ENCODE measurements at places on chromosomes 7 and 10.

- DNase-seq = no peak
Measured at GRCh38 chr10:100364735-100365391, 17.8 kb downstream of the SCD start.

GRCh38 chr7:22867589-22867988 lies 44.9 kb upstream of the TOMM7 start:
- DNase-seq = no peak

DNA sequence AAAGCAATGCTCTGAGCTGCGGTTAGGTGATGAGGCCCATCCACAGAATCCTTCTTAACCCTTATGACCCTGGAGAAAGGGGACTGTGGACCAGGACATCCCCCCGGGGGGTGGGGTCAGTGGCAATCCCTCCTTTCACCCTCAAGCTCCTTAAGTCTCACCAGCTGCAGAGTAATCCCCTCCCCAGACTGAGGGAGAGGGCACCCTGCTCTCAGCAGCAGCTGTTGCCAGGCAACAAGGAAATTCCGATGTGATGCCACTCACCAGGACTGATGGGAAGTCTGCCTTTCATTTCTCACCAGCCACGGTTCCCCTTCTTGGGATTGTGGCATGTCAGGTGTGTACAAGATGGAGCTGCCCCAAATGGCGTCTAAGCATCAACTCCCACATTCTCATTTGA lies 129.6 kb downstream of the DOCK1 start:
- DNase-seq = no peak

GRCh38 chr7:26406433-26406832 lies 114.8 kb downstream of the SNX10 start:
- DNase-seq = no peak

GRCh38 chr7:38870147-38870546 lies 38.8 kb downstream of the VPS41 start:
- DNase-seq = no peak

DNA sequence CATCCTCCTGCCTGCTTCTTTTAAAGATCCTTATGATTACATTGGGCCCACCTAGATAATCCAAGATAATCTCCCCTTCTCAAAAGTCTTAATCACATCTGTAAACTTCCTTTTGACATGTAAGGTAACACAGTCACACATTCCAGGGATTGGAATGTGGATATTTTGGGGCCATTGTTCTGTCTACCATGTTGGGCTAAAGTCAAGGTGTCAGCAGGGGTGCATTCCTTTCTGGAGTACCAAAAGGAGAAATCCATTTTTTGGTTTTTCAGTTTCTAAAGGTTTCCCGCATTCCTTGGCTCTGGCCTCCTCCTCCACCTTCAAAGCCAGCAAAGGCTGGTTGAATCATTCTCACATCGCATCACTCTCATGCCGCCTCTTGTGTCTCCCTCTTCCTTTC lies 197.6 kb upstream of the NFE2L3 start:
- no peak for DNase-seq

DNA sequence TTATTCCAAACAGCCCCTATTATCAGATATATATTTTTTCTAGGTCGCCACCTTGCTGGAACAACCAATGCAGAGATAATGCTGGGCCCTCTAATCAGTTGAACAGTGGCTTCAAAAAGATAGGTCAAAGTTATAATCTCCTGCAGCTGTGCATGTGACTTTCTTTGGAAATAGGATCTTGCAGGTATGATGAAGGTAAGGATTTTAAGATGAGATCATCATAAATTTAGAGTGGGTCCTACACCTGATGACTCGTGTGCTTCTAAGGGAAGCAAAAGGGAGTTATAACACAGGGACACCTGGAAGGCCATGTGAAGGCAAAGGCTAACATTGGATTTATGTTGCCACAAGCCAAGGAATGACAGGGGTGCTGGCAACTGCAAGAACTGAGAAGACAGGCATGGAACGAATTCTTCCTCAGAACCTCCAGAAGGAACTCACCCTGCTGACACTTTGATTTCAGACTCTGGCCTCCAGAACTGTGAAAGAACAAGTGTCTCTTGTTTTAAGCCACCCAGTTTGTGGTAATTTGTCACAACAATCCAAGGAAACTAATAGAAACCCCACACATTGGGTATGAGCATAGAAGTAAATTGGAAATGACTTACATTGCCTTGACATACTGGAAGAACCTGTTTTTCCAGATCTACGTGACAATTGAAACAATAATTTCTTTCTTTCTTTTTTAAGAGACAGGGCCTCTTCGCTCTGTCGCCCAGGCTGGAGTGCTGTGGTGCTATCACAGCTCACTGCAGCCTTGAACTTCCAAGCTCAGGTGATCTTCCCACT lies 34.4 kb downstream of the CCDC71L start:
- DNase-seq = no peak

- DNase-seq = peak; percentile 60
Measured at GRCh38 chr10:18665815-18666558, 6.8 kb downstream of the ARL5B start.

GRCh38 chr10:74763934-74764591 lies 62.3 kb upstream of the KAT6B start:
- no peak for DNase-seq

DNA sequence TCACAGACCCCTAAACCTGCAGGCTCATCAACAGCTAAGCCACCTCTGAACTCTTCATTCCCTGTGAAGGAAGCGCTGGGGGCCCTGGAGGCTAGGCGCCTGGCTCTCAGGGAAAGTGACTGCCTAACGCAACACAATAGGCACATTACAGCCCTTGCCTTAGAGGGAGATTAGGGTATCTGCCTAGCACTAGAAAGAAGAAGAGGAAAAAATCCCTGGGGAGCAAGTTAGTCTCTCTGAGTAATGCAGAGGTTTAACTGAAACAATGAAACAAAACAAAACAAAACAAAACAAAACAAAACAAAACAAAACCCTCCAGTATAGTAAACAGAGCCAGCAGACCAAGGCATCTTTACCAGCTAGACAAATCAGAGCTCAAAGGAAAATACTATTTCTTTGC lies 2.6 kb downstream of the ZNF777 start:
- DNase-seq = no peak

- DNase-seq = no peak
Measured at GRCh38 chr7:53642361-53642760, 606.9 kb downstream of the POM121L12 start.

GRCh38 chr10:132100091-132100481 lies 34.3 kb downstream of the JAKMIP3 start:
- DNase-seq = no peak

DNA sequence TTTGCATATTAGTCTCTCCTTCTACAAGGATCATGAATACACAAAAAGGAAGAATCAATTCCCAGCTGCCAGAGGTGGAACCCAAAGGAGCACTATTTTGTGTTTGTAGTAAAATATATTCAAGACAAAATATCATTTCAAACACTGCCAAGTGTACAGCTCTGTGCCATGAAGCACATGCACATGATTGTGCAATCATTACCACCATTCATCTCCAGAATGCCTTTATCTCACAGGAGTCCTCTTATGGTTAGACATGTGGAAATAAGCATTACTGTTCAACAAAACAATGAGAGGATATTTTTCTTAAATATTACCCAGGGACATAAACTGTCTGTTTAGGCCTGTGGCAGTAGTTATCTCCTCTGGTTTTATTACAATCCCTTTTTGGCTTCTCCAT lies 151.4 kb upstream of the PPP1R3A start:
- no peak for DNase-seq

DNA sequence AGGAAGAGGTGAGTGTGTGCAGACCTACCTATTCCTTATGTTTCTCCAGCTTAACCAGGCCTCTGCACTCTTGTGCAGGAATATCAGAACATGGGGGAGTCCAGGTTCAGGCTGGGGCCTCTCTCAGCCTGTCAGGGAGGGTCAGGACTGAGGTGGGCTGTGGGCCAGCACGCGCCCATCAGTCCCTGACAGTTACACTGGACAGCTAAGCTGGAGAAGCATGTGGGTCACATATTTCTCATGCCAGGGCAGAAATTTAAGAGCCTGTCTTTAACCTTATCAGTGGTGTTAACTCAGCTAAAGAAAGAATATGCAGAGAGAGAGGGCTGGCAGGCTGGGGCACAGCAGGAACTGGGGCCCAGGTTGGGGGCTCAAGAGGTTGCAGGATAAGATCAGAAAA lies 8.7 kb upstream of the POLD2 start:
- no peak for DNase-seq

DNA sequence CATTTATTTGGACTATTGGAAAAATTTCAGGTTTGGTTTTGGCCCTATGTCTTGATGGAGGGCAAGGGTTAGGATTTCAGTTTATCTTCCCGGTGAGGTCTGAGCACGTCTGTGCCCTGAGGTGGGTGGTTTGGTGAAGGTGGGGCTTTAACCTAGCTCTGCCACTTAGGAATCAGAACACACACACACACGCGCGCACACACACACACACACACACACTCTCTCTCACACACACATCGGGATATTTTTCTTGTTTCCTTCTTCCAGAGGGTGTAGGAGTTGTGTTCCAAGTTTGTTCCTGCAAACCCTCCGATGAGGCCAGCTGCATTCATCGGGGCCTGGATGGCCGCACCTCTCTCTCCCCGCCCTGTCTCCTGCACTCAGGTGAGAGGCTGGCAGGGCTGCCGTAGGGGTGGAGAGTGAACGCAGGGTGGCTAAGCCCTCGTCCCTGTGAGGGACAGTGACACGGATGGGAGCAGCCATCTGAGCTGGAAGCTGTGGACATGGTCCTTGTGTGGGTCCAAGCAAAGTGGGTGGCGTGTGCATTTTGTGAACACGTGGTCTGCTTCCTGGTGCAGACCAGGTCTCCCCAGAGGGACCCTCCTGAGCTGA lies 34.2 kb downstream of the CHST12 start:
- no peak for DNase-seq

DNA sequence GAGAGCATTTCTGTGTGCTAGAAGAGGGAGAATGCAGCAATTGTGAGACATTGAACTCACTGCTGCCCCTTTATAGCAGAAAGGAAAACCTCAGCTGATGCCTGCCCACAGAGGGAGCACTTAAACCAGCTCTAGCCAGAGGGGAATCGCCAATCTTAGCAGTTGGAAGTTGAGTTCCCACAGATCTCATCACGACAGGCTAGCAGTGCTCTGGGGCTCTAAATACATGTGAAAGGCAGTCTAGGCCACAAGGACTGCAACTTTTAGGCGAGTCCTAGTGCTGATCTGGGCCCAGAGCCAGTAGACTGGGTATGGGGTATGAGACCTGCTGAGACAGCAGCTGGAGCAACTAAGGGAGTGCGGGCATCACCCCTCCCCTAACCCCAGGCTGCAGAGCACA lies 25.2 kb upstream of the PRR15 start:
- no peak for DNase-seq

DNA sequence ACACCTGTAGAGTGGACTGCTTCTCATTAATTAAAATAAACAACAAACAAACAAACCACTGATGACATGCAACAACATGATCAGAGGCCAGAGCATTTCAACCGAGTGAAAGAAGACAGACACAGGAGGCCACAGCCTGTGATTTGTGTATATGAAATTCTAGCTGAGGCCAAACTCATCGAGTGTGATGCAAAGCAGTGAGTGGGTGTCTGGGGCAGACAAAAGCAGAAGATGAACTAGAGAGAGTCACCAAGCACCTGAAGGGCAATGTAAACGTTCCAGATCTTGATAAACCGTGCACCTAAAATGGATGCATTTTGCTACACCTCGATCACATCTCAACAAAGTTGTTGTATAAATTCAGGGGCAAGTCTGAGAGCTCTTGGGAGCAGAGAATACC lies 108.4 kb downstream of the KLF6 start:
- DNase-seq = no peak

- DNase-seq = no peak
Measured at GRCh38 chr7:11829954-11830353, 2.0 kb downstream of the THSD7A start.

DNA sequence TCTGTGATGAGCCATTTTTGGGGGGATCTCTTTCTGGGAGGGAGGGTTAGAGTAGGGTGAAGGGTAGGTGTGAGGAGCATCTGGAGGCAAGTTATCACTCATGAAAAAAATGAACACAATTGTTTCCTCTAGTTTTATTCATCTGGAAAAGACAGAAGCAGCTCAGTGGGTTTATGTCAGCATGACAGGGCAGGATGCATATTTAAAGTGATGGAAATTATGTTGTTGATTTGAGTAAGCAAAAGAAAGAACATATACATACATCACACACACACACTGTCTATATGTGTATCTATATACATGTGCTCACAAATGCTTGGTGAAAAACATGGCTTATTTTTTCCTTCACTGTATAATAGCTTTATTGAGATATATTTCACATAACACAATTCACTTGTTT lies 114.2 kb downstream of the ADCY1 start:
- DNase-seq = no peak

GRCh38 chr7:157471259-157472125 lies 134.7 kb downstream of the DNAJB6 start:
- DNase-seq = no peak

DNA sequence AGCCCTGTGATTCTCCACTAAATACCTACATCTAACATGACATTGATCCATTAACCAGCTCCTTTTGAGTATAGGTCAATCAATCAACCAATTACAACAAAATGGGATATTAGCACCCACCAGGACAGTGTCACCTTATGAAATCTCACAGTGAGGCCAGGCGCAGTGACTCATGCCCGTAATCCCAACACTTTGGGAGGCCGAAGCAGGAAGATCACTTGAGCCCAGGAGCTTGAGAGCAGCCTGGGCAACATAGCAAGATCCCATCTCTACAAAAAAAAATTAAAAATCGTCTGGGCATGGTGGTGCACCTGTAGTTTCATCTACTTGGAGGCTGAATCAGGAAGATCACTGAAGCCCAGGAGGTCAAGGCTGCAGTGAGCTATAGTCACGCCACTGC lies 28.5 kb downstream of the SRRM3 start:
- no peak for DNase-seq

DNA sequence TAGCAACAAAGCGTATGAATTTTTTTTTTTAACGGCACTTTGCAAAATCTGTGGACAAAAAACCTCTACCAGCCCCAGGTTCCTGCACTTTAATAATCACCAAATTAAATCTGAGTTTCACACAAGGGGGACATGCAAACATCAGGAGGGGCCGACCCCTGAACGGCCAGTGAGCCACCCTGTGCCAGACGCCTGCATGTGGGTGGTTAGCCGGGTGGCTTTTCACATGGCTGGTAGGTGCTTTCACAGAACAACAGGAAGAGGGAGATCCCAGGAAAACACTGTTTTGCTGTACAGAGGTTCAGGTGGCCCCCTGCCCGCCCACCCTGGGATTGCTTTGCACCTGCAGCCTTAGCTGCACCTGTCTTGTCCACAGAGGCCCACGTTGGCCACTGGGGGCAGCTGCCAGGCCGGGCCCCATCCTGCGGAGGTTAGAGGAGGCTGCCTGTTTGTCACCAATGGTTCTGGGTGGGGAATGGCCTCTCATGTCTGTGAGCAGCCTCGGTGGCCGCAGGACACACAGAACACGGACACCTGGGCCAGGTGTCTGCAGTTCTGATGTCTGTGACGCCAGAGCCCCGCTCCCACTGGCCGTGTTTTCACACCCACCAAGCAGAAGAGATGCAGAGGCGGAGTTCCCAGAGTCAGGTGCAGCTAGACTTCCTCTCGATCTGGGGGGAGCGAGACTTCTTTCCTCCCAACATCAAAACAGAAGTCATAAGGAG lies 107.7 kb downstream of the FAM53B start:
- no peak for DNase-seq

DNA sequence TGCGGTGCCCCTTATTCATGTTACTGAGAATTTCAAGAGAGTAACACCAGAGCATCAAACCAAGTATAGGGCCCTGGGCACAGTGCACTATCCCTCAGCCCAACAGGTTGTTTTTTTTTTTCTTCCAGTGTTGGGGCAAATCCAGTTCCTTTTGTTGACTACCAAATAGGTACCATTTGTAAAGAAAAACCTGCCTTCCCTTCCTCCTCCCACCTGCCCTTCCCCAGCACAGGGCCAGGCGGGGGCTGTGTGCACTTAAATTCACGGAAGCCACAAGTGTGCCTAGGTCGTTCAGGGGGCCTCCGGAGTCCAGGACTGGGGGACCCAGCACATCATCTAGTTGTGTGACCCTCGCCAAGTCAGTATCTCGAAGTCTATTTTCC lies 595 bp upstream of the SFXN4 start:
- DNase-seq = no peak
